ENCODE measurements at places on chromosomes 12 and 14.
A peak's percentile ranks its signal among the peaks of the same experiment; 100 is the strongest.

GRCh38 chr14:105299654-105300541, 903 bp downstream of the BRF1 start:
- DNase-seq: no peak

GRCh38 chr14:23252006-23252405, 14.3 kb downstream of the RNF212B start:
- no peak for DNase-seq

DNA sequence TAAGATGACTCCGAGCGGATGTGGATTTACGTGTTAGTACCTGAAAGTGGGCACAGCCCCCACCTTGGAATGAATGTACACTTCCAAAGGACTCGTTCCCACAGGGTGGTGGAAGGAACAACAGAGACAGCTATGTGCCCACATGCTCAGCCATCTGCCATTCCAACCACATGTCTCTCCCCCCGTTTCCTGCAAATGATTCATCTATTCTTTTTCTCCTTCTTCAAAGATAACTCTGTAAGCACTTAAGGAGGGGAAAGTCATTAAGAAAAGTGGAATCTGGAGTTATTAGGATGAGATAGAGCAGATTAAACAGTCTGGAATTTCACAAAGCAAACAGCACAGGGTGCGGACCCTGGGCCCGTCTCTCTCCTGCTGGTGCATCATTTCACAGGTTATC, 18.5 kb upstream of the DUSP6 start:
- peak; percentile 91 for DNase-seq

- no peak for DNase-seq
Measured at GRCh38 chr12:51247523-51248206, 9.0 kb downstream of the DAZAP2 start.

DNA sequence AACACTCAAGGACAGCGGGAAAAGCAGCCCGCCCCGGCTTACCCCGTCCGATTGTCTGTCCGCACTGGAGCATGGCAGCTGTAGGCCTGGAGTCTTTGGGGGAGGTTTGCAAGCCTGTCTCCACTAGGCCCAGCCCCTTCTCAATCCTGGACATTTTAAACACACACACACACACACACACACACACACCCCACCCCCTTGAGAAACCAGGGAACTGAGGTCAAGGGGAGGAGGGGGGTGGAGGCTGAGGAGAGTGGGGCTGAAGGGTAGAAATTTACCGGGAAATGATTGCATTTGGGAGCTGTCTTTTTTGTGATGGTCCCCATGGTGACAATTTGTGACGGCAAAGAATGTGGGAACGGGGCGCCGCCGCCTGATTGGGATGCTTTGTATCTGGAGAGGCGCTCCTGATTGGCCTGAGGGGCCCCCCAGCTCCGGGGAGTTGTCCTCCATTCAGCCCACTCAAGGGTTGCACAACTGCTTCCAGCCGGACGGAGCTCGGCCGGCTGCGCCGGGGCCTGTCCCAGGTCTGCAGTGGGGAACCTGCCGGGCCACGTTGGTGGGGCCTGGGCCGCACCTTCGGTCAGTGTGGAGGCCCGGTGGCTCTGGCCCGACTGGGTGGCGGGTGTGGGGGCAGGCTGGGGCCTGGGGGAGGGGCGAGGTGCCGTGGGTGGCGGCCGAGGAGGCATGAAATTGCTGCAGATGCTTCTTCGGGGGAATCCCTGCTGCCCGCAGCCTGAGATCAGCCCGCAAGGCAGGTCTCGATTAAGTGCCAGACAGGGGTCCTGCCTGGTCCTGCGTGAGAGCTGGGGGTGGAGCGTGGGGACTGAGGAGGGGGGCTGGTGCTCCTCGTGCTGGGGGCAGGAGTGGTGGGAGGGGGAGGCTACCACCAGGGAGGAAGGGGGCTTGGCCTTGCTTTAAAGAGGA, at the start of gene FAM181A:
TSS of gene FAM181A (plus strand) at position 472 of the 927 bp plus-strand sequence. CDS start 942 bp downstream, outside the sequence.
- no peak for DNase-seq

- peak; percentile 78 for DNase-seq
Measured at GRCh38 chr12:6563448-6564050, 4.5 kb downstream of the NOP2 start.

DNA sequence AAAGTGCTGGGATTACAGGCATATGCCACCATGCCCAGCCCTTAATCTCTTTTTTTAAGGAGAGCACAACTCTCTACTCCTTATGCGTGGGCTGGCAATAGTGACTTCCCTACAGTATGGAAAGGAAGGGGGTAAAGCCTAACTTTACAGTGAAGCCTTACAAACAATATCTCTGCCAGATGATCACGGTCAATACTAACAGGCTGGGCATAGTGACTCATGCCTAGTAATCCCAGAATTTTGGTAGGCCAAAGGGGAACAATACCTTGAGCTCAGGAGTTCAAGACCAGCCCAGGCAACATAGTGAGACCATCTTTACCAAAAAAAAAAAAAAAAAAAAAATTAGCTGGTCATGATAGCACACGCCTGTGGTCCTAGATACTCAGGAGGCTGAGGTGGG, 5.6 kb downstream of the PYM1 start:
- DNase-seq: no peak

DNA sequence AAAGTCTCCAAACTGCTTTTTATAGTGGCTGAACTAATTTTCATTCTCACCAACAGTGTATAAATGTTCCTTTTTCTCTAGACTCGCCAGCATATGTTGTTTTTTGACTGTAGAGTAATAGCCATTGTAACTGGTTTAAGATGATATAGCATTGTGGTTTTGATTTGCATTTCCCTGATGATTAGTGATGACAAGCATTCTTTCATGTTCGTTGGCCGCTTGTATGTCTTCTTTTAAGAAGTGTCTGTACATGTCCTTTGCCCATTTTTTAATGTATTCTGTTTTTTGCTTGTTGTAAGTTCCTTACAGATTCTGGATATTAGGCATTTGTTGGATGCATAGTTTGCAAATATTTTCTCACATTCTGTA, 404.9 kb downstream of the FLRT2 start:
- DNase-seq: no peak

DNA sequence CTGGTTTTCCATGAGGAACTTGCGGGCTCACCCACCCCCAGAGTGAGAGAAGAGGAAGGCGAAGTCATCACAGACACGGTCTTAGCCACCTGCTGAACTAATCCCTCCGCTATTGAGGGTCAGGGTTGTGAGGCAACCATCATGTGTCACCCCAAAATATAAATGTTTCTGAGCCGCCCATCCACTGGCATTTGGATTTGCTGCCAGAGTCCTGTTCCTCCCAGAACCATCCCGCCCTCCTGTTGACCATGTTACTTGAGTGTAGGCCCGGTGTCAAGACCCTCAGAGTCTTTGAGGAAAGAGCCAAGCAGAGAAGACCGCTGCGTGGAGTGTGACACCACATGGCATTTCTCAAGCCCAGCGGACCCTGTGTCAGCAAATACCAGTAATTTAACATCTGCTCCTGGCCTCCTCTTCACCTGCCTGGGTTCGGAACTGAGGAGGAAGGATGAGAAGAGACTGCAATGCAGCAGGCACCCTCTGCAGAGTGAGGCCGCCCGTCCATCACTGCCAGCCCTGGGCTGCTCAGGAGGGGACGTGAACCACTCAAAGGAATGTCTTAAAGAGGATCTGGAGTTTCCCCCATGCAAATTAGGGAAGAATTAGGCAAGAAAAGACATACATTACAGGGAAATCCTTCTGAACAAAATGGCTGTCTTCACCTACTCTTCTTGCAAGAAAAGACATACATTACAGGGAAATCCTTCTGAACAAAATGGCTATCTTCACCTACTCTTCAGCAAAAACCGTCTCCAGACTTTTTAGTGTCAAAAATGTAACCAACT, 100.4 kb downstream of the FBXL14 start:
- no peak for DNase-seq

DNA sequence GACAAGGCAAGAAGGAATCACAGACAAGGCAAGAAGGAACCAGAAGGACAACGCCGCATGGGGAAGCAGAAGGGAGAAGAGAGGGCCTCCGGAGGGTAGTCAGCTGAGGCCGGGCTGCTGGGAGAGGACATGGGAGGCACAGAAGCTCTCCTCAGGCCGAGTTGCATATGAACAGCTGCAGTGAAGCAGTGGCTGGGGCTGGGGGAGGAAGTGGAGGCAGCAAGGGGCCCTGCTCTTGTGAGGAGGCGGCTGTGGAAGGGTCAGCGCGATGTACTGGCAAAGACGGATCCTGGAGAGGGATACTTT, 22.0 kb upstream of the TMEM106C start:
- no peak for DNase-seq

GRCh38 chr12:57672801-57673200, 21.1 kb upstream of the OS9 start:
- no peak for DNase-seq

GRCh38 chr12:82527165-82527780, 159.4 kb upstream of the TMTC2 start:
- DNase-seq: peak; percentile 74

DNA sequence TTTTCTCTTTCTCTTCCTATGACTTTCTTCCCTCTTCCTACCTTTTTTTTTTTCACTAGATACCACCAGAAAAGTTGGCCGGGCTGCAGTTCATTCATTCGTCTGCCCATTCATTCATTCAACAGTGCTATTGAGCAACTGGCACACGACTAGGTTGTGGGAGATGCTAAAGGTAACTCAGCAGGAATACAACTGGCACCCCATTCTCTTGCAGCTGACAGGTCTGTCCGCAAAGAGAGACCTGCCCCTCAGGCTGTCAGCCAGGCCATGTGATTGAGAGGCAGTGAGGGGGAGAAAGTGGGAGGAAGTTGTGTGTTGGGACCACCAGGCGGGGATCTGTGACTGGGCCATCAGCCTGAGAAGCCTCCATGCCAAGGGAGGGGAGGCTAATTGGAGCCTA, 105.2 kb downstream of the TSPAN9 start:
- no peak for DNase-seq

GRCh38 chr12:905261-906031, 44.0 kb downstream of the RAD52 start:
- no peak for DNase-seq

GRCh38 chr12:57571926-57572762, 18.8 kb upstream of the PIP4K2C start:
- DNase-seq: no peak

DNA sequence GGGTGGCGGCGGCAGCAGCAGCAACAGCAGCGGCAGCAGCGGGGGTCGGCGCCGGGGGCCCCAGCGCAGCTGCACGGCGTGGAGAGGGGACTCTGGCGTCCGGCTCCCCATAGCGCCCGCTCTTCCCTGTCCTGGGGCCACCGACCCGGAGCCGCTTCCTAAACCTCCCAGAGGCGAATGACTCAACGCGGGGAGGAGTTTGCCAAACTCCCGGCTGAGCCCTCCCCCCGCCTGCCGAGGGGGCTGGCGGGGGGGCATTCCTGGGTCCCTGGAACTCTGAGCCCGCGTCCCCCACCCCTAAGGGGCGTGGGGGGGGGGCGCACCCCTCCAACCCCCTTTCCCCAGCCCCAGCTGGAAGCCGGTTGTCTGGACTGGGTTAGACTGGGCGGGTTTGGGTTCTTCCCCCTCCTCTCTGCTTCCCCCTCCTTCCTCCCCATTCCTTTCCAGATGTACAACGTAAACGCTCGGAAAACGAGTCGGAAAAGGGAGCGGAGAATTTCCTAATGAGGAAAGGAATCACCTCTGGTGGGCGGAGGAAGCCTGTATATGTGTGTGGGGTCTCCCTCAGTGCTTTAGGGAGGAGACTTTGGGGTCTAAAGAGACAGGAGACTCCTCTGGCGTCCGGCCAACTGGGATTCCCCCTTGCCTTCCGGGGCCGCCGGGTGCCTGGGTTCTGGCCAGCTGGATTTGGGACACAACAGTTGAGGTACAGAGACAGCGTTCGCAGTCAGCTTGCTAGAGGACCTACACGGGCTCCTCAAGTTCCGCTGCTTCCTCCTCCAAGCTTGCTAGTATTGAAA, at the start of gene ITGA5:
TSS of gene ITGA5 (minus strand) at position 179 of the 800 bp plus-strand sequence. CDS start at position 111, 68 bp downstream.
- DNase-seq: peak; percentile 75

GRCh38 chr12:40253936-40254335, 29.1 kb downstream of the LRRK2 start:
- no peak for DNase-seq

DNA sequence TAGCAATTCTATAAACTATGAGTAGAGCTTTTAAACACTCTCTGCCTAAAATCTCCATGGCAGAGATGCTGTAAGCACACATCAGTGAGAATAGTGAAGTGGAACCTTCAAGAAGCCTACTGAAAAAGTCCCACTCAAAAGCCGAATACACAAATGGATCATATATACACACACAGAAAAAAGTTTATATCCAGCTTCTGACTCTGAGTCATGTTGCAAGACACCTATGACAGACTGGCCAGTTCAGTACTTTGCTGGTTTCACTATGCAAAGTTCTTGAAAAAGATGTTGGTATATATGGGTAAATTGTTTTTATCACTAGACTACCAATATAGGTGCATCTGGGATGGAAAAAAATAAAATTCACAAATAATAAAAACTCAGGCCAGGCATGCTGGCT, 126.1 kb downstream of the KCNK10 start:
- no peak for DNase-seq

GRCh38 chr12:122965321-122965751, 927 bp downstream of the ABCB9 start:
- DNase-seq: no peak

DNA sequence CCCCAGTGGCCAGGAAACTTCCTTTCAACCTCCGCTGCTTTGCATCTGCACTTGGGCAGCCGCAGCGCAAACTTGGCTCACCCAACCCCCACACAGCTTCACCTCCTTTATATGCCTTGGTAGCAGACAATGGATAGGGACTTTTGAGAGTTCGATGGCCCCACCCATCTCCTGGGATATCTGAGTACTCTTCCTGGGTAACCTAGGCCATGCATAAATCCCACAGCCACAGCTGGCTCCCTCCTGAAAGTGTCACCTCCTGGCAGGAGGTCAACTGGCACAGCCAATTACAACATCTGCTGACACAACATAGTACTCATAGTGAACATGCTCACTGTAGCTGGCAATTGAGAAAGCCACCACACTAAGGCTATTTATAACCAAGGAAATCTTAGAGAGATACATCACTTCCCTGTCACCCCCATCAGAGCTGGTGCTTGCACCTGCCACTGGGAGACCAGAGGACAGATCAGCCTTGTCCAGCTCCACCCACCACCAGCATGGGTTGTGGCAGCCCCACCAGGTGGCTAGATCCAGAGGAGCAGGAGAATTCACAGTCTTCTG, 410.0 kb downstream of the SYT1 start:
- DNase-seq: no peak

DNA sequence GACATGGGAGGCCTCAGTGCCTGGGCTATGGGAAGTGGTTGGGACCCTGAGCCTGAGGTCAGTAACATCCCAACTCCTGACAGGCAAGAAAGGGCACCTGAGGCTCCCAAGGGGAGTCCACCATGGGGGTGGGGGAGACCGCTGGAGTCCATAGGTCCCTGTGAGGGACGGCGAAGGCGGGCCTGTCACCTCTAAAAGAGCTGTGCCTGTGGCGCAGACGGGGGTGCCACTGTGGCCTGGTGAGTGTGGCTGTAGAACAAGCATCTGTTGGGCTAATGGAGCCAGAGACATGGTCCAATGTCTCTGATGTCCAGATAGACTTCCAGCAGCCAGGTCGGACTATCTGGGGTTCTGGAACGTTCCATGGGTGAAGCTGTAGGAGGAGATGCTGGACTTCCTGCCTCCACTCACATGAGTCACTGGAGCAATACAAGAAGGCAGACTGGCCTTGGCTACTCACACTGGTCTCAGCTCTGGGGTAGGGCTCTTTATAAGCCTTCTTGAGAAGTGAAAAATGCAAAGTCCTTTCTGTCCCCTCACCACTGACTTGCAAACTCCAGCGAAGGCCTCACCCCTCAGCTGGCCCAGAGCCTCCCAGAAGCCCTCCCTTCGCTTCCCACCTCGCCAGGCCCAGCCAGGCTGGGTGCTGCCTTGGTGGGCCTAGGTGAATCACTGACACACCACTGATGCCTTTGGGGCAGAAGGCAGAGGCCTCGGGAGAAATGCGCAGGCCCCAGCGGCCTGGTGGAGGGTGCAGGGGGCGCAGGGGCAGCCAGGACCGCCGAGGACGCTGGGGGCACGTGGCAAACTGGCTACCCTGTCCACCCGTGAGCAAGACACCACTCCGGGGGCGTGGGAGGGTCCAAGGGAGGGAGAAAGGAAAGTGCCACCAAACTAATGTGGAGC, 1.1 kb upstream of the TRAF3 start:
- DNase-seq: peak; percentile 70

Measured in dermis blood vessel endothelial cell (primary cell).